ENCODE measurements at places on chromosomes 2 and 18.
A peak's percentile ranks its signal among the peaks of the same experiment; 100 is the strongest.

DNA sequence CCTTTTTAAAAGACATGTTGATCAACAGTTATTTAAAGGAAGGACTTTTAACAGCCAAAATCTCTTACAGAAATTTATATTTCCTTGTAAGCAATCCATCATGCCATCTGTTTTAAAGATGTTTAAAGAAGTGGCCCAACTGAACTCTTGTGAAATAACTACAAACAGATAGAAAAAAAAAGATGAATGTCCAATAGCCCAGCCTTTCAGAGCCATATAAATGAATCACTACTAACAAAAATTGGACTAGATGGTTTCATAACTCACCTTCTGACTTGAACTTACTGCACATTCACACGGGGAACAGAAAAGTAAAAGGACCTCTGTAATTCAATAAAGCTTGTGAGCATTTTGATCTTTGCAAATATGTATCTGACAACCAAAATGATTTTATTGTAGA, 319.0 kb upstream of the CHAC2 start:
- DNase-seq = peak; percentile 32

DNA sequence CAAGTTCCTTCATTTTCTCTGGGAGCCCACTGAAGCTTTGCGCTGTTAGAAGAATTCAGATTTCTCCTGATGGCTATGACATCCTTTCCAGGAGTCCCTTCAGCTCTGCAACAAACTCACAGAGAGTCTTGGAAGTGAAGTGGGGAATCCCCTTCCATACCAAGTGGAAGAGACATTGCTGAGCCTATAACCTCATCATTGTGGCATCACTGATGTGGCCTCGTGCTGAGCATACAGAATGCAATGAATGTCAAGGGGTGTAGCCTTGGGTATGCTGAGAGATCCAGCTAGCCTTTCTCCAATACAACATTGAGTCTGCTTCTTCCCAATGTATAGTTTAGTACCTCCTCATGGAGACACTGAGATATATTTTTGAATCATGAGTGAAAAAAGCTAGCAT, 311.1 kb upstream of the RAB12 start:
- DNase-seq = no peak

DNA sequence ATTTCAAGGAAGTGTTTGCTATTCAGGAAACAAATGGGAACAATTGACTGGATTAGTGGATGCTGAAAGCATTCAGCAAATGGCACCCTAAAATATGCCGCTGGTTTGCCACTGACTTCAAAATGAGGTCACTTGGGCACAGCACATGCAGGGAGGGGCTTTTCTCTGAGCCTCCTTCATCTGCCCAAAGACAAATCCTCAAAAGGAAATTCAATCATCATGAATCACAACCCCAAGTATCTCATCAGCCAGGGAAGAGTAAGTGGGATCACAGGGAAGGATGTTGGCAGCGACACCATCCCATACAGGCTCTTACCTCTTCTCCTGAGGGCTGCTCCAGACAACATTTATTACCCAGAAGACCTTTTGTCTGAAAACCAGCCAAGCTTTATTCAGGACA, 14.4 kb upstream of the SP140L start:
- DNase-seq = no peak

DNA sequence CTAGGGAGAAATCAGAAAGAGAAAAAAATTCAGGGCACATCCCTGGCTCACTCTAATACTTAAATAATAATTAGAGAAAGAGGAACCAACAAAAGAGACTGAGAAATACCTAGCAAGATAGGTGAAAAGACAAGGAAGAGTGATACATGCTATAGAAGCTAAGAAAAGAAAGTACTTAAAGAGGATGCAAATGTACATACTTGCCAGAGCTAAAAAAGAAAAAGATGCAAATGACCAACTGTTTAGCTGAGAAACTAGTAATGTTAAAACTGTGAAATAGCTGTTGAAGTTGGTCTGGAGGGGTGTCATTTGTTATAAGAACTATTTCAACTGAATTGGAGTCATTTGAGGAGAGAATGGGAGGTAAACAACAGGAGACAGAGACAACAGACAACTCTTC, 412.2 kb downstream of the SPAG16 start:
- no peak for DNase-seq

DNA sequence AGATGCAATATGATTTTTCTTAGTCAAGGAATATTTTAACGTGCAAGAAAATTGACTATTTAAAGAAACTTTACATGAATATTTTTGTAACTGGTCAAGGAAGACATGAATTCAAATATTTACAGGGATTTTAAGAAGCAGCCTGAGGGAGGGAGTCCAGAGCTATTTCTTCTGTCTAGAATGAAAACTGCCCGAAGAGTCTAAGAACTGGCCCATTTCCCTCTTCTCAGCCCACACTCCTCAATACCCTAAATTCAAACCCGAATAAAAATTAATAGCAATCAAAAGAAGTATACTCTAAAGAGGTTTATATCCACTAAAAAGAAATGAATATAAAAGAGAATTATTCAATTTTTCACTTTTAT, 6.5 kb upstream of the NDUFV2 start:
- no peak for DNase-seq

GRCh38 chr2:200713704-200714064, 98.0 kb upstream of the BZW1 start:
- DNase-seq = no peak

DNA sequence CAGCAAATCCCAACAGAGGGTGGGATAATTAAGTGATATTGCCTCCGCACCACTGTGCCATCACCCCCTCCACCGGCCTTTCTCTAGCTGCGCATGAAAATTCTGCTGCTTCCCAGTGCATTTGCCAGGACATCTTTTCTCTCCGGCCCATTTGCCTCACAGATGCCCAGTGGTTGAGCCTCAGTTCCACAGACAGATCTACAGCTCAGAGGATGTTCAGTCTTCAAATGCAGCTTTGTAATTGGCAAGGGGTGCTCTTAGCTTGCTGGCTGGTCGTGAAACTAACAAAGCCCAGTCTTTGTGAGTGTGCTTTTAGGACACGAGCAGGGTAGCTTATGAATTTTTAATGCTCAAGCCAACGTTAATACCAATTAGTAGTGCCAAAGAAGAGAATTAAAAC, 253.3 kb upstream of the REV1 start:
- DNase-seq = no peak

DNA sequence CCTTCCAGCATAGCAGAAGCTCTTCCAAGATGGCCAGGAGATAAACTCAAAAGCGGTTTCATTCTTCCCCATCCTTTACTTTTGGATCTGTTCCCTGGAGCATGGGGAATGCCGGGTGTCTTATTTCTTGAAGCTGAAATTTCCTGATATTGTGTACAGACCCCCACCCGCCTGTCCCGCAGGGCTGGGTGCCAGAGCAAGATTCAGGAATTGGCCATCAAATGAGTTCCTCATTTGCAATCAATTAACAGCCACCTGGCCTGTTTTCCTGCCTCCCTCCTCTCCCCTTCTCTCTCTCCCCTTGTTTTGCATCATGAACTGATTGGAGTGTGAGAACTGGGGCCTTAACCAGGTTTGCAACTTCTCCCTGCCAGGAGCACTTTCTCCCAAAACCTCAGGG, 202.1 kb downstream of the SH3RF3 start:
- no peak for DNase-seq

GRCh38 chr2:43443282-43443681, 152.6 kb downstream of the THADA start:
- DNase-seq = no peak

DNA sequence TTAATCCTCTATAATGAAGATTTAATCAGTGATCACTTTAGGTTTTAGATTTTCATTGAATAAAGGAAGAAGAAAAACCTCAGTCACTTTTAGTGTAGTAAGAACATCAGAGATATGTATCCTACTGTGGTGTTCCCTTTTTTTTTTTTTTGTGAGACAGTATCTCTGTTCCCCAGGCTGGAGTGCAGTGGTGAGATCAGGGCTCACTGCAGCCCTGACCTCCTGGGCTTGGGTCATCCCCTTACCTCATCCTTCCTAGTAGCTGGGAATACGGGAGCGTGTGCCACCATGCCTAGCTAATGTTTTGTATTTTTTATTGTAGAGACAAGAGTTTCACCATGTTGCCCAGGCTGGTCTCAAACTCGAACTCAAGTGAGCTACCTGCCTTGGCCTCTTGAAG, 5.1 kb downstream of the SLC39A10 start:
- DNase-seq = no peak

GRCh38 chr2:198546122-198546521, 741.7 kb downstream of the PLCL1 start:
- DNase-seq = no peak

GRCh38 chr2:233892793-233893192, 24.4 kb upstream of the TRPM8 start:
- no peak for DNase-seq

DNA sequence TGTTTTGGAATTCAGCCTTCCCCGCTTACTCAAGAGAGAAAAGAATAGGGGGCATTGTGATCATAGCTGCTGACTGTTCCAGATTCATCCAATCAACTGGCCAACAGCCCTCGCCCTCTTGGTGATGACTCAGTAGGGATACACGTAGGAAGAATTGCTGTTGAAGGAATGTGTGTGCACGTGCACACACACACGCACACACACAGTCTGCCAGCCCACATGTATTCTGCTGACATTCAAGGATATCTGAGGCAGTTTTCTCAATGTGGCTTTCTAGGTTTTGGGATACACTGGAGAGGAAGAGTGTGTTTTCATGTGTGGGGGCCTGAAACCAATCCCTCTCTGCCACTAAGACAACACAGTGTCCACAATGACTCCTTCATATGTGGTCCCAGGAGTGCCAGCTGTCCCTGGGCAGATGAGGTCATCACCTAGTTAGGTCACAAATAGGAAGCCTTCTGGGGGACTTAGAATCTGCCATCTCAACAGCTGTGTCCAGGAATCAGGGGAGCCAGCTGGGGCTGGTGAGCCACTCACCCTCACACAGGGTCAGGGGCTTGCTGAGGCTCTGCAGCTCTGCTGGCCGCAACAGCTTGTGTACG, 352.6 kb downstream of the SS18 start:
- DNase-seq = peak; percentile 58

GRCh38 chr2:33184041-33184440, 237.3 kb downstream of the LTBP1 start:
- DNase-seq = no peak

GRCh38 chr2:35651688-35652323, 703.8 kb upstream of the CRIM1 start:
- DNase-seq = no peak

DNA sequence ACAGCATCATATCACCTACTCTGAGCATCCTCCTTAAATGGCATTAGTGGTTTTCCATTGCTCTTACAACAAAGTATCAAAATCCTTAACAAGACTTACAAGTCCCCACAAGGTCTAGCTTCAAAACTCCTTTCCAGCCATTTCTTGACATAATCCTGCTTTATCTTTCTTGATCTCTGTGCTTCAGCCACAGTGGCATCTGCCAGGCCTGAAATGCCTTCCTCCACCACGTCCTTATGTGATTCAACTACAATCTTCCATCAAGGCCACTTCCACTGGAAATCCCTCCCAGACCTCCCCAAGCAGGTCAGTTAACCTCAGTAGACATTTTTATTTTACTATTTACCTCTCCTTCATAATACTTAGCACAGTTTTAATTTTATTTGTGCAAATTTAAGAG, 83.8 kb upstream of the CCDC150 start:
- no peak for DNase-seq

DNA sequence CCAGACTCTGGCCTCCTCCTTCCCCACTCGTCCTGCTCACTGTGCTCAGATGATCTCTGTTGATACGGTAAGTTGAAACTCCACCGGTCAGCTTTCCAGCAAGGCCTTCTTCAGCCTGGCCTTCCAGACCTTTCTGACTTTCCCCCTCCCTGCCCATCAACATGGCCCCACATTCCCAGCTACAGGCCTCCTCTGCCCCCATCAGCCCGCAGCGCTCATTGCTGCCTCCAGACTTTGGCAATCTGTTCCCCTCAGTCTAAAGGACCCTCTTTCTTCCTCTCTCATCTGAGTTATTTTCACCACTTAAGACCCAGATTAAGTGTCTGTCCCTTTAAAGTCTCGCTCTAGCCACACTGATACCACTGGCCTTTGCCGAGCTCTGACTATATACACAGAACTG, 10.6 kb downstream of the LOXHD1 start:
- no peak for DNase-seq

DNA sequence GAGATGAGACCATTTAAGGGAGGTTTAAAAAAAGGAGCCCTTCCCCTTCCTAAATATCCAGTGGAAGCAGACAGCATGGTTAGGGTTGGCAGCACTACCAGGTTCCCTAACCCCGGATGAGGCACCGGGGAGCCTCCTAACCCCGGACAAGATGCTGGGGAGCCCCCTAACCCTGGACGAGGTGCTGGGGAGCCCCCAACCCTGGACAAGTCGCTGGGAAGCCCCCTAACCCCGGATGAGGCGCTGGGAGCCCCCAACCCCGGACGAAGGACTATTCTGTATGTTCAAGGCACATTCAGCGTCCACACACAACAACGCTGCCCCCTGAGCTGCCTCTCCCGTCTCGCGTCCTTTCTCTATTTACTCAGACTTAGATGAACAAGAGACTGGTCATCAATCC, 51.9 kb downstream of the ANKMY1 start:
- DNase-seq = no peak

- no peak for DNase-seq
Measured at GRCh38 chr2:98803405-98804264, 72.7 kb upstream of the MGAT4A start.

DNA sequence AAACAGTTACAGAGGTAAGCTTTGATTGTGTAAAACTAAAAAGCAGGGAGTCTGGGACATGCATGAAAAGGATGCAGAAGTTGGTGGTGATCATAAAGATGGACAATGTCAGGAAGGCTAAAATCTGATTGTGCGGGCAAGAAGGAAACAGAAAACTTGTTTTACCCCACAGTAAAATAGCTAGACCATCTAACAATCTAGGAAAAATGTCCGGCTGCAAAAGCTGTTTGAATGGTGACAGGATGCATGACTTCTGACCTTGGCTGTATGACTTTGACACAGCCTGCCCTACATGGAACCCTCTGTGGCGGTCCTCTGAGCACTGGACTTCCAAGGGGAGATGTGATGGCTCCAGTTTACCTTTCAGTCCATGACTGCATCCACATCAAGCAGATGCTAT, 93.6 kb downstream of the RAPH1 start:
- no peak for DNase-seq

- no peak for DNase-seq
Measured at GRCh38 chr18:10247021-10247741, 207.3 kb upstream of the APCDD1 start.

DNA sequence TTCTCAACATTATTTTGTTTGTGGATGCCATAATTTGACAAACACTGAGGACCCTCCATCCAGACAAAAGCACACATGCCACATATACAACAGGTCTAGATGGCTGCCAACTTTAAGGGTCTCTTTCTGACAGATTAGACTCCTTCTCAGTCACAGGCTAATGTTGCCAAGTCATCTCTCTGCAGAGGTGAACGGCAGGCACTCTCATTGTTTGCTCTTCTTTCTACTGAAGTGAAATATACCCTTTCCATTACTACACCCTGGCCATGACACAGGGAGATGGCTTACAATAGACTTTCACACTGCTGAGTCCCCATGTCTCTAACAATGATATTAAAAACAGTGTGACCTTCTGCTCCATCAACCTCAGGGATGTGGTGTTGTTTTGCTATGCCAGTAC, 47.5 kb upstream of the ZNF397 start:
- DNase-seq = no peak

- no peak for DNase-seq
Measured at GRCh38 chr2:70132244-70133126, 45.2 kb downstream of the PCBP1 start.

GRCh38 chr18:59155153-59155552, 15.5 kb downstream of the SEC11C start:
- peak; percentile 43 for DNase-seq

Measured in AG09319 (cell line).